Fibroblast of pulmonary artery (primary cell): ENCODE measurements at places on chromosomes 2 and 18.

- peak; percentile 84 for DNase-seq
Observed at GRCh38 chr18:79577451-79578395, 101.9 kb upstream of the CTDP1 start.

DNA sequence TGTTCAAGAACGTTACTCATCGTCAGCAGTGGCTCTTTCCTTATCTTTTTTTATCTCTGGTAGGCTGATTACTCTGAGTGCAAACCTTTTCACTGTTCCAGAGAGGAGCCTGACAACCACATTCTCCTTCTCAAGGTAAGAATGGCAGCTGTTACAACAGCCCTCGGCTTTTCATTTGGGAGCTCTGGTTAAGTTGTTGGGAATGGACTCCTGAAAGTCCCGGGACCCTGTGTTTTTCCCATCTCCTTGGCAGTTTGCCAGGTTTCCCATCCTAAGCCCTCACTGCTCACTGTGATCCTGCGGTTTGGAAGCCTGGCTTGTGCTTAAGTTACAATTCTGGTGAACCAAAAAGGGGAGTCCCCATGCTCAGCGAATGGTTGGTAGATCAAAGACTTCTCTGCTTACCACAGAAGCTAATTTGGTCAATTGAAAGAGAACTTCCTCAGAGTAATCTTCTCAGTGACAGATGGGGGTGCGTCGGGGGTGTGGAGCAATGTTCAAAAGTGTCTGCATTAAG lies 122.3 kb downstream of the LYPD6B start:
- no peak for DNase-seq

DNA sequence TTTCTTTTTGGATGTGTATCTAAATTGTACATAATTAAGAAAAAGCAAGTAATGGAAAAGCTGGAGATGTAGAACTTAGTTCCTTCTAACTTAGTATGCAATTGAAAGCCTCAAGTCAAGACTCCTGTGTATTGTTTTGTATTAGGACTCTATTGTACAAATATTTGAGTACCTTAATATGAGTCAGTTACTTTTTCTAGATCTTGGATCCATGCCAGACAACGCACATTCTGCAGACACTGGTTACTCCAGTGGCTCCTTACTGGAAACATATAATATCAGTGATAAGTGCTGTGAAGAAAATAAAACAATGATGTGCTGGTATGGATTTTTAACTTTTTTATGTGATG lies 1.5 kb downstream of the SLC39A10 start:
- DNase-seq = peak; percentile 92

DNA sequence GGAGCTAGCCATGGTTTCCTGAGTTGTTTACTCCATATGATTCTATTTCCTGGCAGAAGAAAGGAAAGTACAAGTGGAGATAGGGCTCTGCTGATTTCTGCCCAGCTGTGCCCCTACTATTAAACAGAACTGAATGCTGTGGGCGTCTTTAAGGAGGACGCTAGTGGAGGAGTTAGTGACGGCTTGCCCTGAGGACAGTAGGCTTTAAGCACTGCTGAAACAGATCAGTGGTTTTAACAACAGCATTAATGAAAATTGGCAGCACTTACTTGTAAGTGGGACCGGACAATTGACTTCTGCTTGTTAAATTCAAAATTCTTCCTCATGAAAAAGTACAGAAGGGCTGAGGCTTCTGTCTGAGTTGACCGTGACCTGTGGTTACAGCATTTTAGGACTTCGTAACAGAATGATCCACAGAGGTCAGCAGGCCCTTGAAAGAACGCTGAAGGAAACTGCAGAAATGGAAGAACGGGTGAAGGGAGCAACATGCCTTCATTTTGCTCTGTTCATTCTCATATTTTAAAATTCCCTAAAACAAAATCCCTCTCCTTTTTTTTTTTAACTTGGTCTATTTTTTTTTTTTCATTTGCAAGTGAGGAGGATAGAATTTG lies 80.6 kb upstream of the CCDC195 start:
- DNase-seq = no peak
